ENCODE measurements at places on chromosomes 16 and 17.

DNA sequence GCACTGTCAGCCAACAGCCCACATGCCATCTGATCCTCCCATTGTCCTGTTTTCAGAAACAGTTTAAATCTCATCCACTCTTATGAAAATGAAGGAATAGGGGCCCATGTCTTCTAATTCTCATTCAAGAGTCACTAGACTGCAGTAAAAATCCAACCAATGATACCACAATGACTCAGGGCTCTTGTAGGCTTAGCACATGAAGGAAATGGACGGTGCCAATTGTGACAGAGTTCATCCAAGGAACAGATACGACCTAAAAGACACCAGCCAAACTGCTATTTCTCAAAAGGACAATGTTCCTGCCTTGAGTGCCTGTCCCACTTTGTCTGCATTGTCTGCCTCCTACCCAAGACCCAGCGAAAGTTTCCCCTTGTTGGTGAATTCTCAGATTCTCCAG lies 204.8 kb upstream of the COX10 start:
- DNase-seq = no peak

GRCh38 chr17:73308017-73308823 lies 3.6 kb downstream of the CDC42EP4 start:
- no peak for DNase-seq

DNA sequence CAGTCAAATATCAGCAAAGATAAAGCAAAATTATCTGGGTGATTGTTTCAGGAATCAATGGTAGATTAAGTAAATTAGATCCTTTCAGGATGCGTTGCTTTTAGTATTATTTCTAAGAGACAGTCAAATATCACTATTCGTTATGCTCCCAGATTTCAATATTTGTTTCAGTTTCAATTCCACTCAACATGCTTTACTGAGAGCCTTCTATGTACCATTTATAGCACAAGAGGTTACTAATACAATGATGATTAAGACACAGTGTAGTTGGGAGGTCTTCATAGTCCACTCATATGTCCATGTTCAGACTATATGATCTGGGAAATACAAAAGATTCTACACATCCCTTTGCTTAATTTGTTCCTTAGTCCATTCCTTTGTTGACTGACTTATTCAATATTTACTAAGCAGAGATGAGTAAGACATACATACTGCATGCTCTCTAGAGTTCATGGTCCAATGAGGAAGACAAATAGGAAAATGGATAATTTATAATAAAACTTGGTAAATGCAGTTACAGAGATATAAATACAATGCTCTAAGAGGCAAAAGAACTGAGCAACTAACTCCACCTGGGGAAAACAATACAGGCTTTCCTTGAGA lies 88.2 kb upstream of the NOG start:
- DNase-seq = no peak

GRCh38 chr17:35099908-35100307 lies 19.8 kb downstream of the RAD51D start:
- no peak for DNase-seq
